ENCODE measurements at places on chromosomes 7 and 10. TPM values are rescaled to one million over a fixed set of nuclear protein-coding genes. Genes with fewer than 3 reads are reported as not detected.

- DNase-seq = no peak
Measured at GRCh38 chr10:29202386-29202940, 86.4 kb upstream of the LYZL1 start.

GRCh38 chr10:106746868-106747267 lies 417.6 kb downstream of the SORCS1 start:
- DNase-seq = no peak

DNA sequence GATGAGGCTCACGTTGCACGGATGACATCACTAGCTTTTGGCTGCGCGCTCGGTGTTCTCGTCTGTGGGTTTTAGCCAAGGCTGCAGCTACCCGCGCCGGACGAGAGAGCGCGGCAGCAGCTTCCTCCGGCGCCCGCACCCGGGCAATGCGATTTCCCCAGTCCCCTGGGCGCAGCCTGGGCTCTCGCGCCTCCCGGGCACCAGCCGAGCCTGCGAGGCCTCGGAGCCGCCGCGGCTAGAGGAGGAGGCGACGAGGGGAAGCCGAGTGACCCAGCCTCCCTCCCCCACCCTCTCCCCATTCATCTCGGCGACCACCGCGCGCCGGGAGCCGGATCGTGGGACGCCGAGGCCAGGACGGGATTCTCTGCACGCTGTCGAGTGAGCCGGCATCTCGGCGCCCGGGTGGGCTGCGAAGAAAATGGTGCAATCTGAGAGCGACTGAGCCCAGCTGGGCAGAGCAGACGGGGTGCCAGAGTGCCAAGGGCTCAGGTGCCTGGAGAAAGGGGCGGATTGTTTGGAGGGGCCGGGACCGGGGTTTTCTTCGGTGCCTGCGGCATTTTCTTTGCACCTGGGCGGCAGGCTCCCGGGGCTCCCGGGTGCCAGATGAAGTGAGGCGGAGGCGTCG lies 1.2 kb upstream of the TMEM178B start:
- DNase-seq = no peak

DKK1 gene
- polyA plus RNA-seq = 28.3 TPM

C7orf57 gene
- 0.79 TPM for polyA plus RNA-seq

All from left renal cortex interstitium (tissue), 4 donors.